Right lung (tissue), 10 donors: ENCODE measurements at places on chromosomes 2 and 18. TPM values are rescaled to one million over a fixed set of nuclear protein-coding genes. Genes with fewer than 3 reads are reported as not detected.

DNA sequence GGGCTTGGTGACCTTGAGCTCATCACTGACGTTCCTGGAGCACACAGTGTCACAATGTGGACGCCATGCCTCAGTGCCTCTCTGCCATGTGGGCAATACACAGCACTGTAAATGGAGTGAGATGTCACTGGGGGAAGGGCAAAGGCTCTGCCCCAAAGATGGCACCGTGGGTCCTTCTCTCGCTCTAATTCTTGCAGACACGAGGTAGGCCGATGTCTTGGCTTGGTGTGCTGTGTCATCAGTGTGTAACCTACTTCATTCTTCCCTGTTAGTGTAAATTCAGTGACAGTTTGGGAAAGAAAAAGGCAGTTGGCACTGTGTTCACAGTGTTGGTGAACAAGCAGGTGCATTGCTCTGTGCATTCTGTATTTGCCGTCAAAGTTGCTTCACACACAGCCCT lies 309.3 kb upstream of the MYT1L start:
- no peak for DNase-seq

IFIH1 gene
- 13.2 TPM for polyA plus RNA-seq

NT5DC4 gene
- 0.06 TPM for polyA plus RNA-seq

SLC14A1 gene
- 1.9 TPM for polyA plus RNA-seq

- no peak for DNase-seq
These were observed 12.4 kb upstream of the TLK1 start for GRCh38 chr2:171173087-171173486.

- no peak for DNase-seq
These were observed 26.4 kb upstream of the ARMC9 start for GRCh38 chr2:231172025-231172424.

DNA sequence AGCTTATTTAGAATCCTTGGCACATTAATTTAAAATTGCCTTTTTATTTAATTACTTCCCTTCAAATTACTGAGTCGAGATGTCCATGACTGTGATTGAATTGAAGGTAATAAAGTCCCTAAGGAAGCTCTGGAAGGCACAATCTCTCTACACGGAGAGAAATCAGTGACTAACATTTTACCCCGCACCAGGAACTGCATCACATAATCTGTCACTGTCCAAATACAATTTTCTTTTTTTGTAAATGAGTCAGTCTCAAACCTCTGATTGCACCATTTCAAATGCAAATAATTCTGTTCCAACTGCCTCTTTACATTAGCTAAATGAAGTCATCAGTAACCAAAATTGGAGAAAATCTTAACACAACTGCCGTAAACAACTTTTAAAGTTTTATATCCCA lies 311.9 kb downstream of the CCDC178 start:
- DNase-seq: no peak

EFHD1 gene
- polyA plus RNA-seq: 4.9 TPM

DNA sequence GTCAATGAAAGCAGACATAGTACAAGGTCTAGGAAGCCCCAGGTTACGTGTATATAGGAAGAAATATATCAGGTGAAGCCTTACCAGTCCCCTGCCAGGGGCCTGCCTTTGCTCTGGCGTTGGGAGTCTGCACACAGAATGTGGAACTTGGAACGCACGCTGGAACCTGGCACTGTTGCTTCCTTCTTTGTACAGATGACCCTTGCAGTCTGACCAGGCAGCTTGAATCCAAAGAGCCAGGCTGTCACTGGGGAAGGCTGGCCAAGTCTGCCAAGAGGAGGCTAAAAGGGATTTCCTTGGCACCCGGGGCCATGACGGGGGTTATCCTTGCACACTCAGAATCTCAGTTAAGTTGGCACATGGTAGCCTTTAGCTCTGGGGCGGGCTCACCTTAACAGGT lies 39.5 kb downstream of the TMEM247 start:
- DNase-seq: no peak

DNA sequence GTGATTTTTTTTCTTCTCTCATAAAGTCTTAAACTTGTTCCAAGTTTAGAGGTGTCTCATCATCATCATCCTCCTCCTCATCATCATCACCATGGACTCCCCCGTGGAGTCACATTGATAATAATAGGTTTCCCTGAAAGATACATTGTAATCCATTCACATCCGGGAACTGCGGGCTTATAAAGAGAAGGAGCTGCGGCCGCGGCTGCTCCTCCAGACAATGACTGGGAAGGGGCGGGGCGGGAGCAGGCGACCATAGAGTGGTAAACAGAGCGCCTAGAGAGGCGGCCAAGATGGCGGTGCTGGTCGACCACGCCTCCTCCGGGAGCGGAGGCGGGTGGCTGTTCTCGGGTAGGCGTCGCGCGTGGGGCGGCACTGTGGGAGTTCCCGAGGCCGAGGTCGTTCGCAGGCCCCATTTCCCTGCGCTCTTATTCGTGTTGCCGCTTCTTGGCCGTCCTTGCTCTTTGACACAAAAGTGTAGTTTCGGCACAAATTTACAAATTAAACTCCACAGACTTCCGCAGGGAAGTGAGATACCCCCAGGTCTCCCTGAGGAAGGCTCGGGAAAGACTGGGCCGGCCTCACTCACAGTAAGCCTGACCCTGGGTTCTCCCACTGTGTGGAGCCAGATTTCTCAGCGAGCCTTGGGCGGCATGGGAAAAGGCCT lies 1.8 kb upstream of the TCF4 start:
- DNase-seq: peak; percentile 96

GRCh38 chr2:108704871-108705270 lies 14.4 kb upstream of the RANBP2 start:
- DNase-seq: no peak

EN1 gene
- not detected for polyA plus RNA-seq

GRCh38 chr18:43893001-43893637 lies 615.8 kb upstream of the SYT4 start:
- no peak for DNase-seq

SLC4A3 gene
- polyA plus RNA-seq: 9.3 TPM

CAVIN2 gene
- 116 TPM for polyA plus RNA-seq

DNA sequence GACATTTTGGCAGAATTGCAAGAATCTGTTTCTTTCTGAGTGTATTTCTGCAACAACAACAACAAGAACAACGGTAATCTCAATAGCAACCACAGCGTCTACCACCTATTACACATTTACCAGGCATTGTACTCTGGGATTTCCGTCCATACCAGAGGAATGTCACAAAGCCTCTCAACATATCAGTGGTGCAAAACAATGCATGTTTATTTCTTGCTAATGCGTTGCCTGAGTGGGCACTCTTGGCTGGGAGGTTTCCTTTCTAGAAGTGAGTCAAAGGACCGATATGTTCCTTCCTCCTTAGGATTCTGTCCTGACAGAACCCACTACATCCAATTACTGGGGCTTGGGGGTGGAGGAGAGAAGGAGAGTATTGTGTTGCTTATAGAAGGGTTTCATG lies 585.6 kb downstream of the TSN start:
- no peak for DNase-seq

ATP6V1B1 gene
- polyA plus RNA-seq: 5.8 TPM

CCDC74B gene
- 4.0 TPM for polyA plus RNA-seq

SCYGR2 gene
- not detected for polyA plus RNA-seq

MOGAT1 gene
- not detected for polyA plus RNA-seq

DNA sequence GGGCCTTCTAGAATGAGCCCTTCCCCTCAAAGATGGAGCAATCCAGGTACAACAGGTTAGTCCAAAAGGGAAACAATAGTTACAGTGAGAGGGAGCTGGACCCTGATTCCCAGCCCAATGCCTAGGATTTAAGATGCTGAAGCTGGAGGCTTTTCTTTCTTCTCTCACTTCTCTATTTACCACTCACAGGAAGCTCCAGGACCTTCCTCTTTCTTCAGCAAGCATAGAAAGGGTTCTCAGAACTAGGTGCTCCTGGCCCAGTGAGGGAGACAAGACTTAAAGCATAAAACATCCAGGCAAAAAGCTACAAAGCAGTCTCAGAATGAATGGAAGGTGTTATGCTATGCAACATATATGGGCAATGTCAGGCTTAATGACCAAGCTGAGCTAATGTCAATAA lies 279.0 kb downstream of the SRBD1 start:
- DNase-seq: no peak

GPBAR1 gene
- polyA plus RNA-seq: 1.1 TPM

FSIP2 gene
- polyA plus RNA-seq: 0.87 TPM

DNA sequence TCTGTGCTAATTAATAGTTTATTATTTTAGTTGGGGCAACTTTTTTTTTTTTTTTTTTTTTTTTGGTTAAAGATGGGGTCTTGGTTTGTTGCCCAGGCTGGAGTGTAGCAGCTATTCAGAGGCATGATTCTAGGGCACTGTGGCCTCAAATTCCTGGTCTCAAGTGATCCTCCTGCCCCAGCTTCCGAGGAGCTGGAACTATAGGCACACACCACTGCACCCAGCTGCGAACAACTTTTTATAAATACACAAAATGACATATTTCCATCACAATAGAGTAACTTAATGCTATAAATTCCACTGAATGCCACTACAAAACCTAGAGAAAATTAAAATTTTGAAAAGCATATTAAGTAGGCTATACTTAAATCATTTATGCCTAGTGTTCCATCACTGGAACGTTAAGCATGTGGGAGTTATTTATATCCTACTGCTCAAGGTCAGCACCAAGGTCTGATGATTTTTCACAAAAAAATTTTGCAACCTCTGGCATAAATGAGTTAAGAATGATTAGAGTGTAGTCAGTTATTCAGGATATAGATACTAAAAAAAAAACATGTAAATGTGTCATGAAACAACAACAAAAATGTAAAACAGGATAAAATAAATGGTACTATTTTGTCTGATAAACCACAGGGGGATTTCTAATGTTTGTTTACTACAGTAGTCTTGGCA lies 46.8 kb downstream of the GFPT1 start:
- DNase-seq: no peak

DNA sequence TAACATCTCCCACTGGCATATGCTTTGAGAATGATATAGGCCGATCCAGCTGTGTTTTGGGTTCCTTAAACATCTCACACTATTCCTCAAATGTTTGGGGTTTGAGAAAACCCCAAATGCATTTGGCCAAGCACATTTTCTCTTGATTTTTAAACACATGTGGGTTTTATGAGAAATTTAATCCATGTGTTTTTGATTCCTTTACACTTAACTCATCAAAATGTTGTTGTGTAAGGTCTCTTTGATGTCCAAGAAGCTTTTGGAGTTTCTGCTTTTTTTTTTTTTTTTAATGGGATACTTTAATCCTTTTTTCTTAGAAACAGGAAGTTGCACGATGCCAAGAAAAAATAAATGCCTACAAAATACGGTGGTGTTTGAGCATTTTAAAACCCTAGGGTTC lies 339.8 kb upstream of the TCF4 start:
- peak; percentile 56 for DNase-seq

UGT1A4 gene
- not detected for polyA plus RNA-seq

MAPK4 gene
- 2.1 TPM for polyA plus RNA-seq

GRCh38 chr2:67268797-67269196 lies 128.3 kb upstream of the ETAA1 start:
- DNase-seq: no peak

C2orf15 gene
- polyA plus RNA-seq: 7.9 TPM

- DNase-seq: no peak
These were observed 263.8 kb upstream of the ATP5MC3 start for GRCh38 chr2:175445281-175445680.

GRCh38 chr18:7728297-7728696 lies 161.2 kb downstream of the PTPRM start:
- DNase-seq: no peak

- no peak for DNase-seq
These were observed 418.8 kb upstream of the NETO1 start for GRCh38 chr18:73286584-73286983.

RAB31 gene
- polyA plus RNA-seq: 33.1 TPM

DNA sequence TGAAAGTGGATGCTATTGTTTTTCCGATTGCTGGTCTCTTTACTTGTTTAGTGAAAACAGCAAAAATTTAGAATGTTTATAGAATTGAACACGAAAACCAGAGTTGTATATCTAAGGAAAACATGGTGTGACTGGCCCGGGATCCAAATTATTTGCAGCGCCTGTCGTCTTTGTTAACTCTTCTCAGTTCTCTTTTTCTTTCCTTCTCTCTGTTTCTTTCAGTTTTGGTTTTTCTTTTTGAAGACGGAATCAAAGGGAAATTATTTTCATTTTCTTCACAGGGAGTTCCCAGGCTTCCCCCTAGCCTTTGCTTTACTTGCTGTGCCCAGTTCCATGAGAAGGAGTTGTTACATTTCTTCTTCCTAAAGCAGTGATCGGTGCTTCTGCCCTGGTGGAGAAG lies 76.0 kb downstream of the AGAP1 start:
- no peak for DNase-seq

DNA sequence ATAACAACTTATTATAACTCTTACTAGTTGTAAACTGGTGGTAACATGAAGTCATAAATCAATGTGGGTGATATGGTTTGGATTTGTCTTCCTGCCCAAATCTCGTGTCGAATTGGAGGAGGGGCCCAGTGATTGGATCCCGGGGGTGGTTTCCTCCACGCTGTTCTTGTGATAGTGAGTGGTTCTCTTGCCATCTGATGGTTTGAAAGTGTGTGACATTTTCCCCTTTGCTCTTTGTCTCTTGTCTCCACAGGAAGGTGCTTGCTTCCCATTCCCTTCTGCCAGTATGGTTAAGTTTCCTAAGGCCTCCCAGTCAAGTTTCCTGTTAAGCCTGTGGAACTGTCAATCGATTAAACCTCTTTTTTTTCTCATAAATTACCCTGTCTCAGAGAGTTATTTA lies 321.6 kb downstream of the DSEL start:
- no peak for DNase-seq

DNA sequence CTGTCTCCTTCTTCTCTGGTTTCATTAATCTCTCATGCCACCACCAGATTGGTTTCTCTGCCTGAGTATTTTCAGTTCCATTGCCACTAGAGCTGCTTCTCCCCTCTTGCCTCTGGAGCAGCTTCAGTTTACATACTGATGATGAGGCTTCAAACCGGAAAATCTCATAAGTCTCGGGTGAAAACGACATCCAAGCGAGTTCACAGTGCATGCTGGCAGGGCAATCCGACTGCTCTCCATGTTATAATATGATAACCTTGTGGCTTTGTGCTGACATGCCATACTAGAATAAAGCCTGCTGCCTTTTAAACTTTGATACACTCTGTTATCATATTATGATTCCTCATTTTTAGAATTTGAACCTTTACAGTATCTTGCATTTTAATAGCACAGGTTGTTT lies 153.5 kb downstream of the PRPF40A start:
- DNase-seq: no peak

GRCh38 chr2:198916548-198917080 lies 541.1 kb downstream of the SATB2 start:
- no peak for DNase-seq

- DNase-seq: no peak
These were observed 115.1 kb downstream of the DTNB start for GRCh38 chr2:25558262-25558661.

- DNase-seq: no peak
These were observed 2.7 kb downstream of the USP40 start for GRCh38 chr2:233563663-233564430.
